Hypothalamus (tissue), 51 donors: ENCODE measurements at places on chromosomes 2 and 18.
A peak's percentile ranks its signal among the peaks of the same experiment; 100 is the strongest.

- DNase-seq: no peak
These were observed 590.8 kb upstream of the ID2 start for GRCh38 chr2:8090748-8091700.

- no peak for DNase-seq
These were observed 3.7 kb downstream of the PCGF1 start for GRCh38 chr2:74503506-74504475.

- DNase-seq: no peak
These were observed 330.5 kb upstream of the TCF4 start for GRCh38 chr18:55918444-55918843.

DNA sequence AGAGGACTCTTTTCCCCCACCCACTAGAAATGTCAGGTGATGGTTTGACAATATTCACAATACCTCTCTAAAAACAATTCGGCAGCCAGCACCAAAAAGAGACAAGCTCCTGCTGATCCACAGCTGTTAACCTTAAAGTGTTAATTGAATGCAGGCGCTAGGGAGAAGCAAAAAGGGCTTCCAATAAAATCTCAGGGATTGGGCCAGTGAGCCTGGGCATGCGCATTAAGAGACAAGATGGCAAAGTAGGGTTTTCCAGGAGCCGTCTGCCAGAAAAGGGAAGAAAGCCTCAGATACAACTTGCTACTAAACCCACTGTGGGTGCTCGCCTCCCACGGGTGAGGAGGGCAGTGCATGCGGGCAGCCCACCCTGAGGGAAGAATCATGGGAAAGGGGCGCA lies 98.8 kb downstream of the HS6ST1 start:
- DNase-seq: no peak

DNA sequence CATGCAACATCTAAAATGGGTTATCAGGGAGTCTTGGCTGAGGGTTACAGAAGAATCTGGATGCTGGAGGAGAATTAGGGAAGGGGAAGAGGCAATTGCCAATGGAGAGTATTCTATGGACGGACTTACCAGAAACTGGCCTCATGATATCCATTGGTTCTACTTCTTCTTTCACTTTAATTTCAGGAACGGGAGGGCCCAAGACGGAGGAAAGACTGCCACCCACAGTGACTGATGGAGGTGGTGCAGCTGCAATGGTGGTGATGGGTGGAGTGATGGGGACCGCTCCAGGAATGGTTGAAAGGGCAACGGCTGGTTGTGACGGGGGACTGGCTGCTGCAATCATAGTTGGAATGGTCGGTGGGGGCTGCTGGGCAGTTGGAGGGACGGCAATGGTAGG lies 69.1 kb upstream of the AMMECR1L start:
- DNase-seq: no peak

DNA sequence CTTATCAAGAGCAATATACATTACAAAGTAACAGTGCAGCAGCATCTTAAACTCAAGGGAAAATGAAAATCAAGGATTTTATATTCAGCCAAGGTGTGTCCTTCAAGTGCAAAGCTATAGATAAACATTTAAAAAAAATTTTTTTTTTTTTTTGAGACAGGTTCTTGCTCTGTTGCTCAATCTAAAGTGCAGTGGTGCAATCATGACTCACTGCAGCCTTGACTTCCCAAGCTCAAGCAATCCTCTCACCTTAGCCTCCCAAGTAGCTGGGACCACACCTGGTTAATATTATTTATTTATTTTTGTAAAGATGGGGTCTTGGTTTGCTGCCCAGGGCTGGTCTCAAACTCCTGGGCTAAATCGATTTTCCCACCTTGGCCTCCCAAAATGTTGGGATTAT lies 9.0 kb downstream of the CDKL4 start:
- DNase-seq: no peak

- no peak for DNase-seq
These were observed 342.8 kb downstream of the DYSF start for GRCh38 chr2:71796174-71796593.

- no peak for DNase-seq
These were observed 327.2 kb downstream of the EN1 start for GRCh38 chr2:118520246-118520645.

DNA sequence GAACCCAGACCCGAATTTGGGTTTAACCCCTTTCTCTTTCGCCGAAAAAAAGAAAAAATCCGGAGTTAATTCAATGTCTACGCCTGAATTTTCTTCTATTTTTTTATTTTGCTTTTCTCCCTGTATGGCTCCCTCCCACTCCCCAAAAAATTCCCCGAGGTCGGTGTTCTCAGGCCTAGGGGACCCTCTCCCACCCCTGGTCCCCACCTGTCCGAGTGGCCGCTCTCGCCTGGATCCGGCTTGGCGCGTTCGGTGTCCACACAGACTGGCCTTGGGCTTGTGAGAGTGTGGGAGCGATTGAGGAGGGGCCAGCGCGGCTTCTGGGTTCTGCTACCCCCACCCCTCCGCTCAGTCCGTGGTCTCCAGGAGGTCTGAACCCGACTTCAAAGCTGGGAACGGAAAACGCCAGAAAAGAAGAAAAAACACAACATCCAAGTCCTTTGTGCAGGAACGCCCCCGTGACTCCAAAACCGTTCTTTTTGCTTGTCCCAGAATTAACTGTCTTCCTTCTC lies 5.7 kb upstream of the EN1 start:
- DNase-seq: no peak

DNA sequence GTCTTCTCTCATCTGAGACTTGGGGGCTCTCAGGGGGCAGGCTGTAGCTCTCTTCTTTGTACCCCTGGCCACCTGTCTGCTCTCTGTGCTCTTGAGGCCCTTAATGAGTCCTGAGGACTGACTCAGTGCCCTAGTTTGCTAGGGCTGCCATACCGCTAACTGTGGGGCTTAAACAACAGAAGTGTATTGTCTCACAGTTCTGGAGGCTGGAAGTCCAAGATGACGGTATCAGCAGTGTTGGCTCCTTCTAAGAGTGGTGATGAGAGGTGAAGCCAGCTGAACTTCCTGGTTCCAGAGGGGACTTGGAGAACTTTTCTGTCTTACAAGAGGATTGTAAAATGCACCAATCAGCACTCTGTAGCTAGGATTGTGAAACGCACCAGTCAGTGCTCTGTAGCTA lies 67.0 kb downstream of the ACOXL start:
- no peak for DNase-seq

DNA sequence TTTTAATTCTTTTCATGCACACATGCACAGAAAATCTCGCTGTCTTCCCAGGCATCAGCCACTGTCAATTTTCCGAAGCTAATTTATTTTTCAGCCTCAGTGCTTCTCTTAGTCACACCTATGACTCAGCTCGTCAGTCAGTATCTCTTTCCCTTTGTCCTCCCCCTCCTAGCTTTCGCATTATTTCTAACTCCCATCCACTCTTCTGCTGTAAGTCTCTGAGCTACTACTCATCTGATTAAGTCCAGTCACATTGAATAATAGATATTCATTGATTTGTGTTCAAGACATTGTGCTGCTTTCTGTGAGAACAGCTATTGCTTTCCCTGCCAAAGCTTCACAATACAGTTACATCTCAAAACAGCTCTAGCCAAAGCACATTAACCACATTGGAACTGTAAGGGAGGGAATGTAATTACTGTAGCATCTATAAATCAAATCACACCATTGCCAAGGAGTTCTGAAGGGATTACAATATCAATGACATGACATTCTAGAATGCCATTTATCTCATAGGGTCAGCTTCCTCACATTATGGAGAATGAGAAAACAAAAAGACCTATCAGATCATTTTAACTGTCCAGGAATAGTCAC lies 89.4 kb downstream of the SCN3A start:
- DNase-seq: no peak

DNA sequence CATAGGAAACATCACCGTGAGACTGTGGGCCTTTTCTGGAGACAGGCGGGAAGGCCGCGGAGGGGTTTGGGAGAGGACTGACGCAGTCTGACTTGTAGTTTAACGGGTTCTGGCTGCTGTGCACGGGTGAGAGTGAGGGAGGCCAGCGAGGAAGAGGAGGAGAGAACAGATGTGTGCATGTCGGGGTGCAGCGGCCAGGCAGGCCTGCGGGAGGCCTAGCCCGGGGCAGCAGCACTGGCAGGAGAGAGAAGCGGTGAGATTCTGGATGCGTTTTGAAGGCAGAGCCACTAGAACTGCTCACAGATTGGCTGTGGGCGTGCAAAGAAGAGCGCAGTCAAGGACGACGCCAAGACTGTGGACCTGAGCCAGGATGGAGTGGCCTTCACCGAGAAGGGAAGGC lies 53.9 kb downstream of the PTGR3 start:
- DNase-seq: no peak

GRCh38 chr2:146602383-146602782 lies 1242.4 kb upstream of the ACVR2A start:
- DNase-seq: no peak

DNA sequence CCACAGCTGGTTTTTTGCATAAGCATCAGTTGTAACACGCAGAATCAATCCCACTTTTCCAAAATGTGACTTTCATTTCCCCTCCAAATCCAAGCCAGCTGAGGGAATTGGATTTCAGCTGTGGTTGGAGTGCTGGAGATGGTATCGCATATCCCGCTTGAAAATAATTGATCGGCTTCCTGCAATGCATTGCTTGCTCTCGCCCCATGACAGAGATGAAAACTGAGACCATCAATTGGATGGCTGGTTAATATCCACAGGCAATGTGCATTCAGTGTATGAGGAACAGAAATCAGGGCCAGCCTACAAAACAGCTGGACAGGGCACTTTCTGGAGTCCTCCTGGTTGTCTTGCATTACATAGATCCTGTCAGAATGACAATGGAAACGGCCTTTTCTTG lies 135.3 kb downstream of the MAIP1 start:
- no peak for DNase-seq

GRCh38 chr2:228507870-228508269 lies 326.4 kb upstream of the SPHKAP start:
- DNase-seq: no peak

- no peak for DNase-seq
These were observed 322.5 kb downstream of the ARHGAP15 start for GRCh38 chr2:143451642-143452281.

- DNase-seq: peak; percentile 23
These were observed 82.0 kb downstream of the TMEM17 start for GRCh38 chr2:62423883-62424458.

DNA sequence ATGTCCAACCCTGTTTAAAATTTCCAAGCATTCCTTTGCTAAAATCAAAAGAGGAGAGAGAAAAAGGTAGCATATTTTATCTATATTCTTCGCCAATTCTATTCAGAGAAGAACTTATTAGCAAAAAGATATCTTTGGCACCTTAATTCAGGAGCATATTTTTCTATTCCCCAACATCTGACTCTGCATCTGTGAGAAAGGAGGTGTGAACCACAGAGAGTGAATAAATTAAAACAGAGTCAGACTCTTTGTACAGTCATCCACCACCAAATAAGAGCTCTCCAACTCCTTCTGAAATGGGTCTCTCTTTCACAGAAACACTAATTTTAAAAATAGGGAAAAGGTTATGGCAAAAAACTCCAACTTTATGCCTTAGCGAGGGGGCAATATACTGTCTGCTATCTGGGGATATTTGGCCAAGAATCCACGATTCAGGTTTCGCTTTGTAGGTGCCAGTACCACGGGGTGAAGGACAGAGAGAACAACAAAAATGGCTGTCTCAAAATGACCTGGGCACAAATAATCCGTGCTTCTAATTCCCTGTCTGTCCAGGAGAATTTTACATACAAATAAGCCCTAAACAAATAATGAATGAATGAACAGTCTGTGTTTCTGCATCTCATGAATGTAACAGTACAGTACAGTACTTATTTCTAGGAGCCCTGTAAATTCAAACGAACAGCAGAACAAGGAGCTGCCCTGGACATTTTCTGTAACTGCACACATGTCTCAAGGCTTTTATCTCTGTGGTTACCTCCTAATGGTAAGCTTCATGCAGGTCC lies 43.4 kb downstream of the EPB41L3 start:
- no peak for DNase-seq

DNA sequence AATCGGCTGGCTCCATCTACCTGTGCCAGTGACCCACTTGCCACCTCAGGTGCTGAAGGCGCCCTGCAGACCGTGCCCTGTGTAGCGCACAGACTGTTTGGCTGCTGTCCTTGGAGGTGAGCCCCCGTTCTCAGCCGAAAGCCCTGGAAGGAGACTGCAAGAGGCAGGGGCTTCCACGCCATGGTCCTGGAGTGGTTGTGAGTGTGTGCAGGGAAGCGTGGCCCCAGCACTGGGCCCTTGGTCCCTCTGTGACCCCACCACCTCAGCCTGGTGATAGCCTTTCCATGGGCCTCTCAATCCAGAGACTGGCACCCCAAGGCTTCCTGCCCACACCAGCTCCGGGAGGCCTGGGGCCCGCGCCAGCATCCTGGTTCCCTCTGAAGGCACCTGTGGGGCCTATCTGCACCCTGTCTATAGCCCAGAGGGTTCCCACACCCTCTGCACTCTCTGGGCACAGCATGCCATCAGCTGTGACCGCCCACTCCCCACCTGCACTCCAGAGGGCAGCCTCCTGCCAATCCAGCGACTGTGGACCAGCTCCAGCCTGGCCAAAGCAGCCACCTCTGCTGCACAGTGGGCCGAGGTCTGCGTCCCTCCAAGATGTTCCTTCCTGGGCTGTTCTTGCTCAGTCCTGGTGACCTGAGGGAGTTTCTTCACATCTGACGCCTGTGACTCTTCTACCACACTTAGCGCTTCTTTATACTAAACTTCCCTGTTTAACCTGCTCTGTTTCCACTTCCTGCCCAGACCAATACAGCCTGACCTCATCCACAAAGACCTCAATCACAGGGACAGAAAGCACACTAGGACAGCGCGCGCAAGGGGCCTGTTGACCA lies 109.5 kb downstream of the EIPR1 start:
- no peak for DNase-seq
